ENCODE measurements at places on chromosomes 1 and 21.

DNA sequence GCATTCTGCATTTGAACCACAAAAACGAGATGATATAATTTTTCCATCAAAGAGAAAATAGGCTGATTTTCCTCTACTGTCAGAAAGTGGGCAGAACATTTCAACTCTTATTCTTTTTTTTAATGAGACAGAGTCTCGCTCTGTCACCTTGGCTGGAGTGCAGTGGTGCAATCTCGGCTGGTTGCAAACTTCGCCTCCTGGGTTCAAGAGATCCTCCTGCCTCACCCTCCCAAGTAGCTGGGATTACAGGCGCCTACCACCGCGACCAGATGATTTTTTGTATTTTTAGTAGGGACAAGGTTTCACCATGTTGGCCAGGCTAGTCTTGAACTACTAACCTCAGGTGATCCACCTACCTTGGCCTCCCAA lies 11.6 kb downstream of the DSTYK start:
- no peak for DNase-seq

GRCh38 chr1:37656881-37657280 lies 22.2 kb upstream of the RSPO1 start:
- DNase-seq = no peak

GRCh38 chr1:220498188-220498587 lies 29.7 kb upstream of the MARK1 start:
- no peak for DNase-seq

DNA sequence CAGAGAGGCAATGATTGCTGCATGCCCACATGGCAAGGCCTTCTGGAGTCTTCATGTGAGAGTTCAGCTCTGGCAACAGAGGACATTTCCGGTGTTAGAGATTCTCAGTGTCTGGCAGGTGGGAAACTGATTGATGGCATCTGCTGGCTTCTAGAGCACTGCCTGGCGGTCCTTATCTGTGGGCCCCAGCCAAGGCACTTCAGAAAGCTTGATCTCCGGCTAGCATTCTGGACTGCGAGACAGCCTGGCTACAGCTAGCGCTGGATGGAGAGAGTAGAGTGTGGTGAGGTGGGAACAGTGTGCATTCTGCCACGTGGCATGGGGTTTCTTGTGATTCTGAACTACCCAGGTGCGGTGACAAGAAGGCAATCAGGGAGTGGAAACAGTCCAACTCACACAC lies 9.4 kb downstream of the ZNF678 start:
- DNase-seq = no peak

DNA sequence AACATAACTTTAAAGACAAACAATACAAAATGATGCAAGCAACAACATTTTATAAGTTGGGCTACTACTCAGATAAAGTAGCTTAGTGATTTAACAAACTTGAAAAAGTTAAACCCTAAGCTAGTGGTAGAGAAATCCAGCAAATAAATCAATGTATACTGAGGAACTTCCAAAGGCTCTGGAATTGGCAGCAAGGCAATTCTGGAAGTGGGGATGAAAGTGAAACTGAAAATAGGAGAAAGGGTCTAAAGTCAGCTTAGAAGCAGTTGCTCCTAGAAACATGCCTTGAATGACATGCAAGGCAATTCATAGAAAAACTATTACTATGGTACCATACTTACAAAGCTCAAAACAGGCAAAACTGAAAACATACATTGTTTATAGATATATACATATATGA lies 90.0 kb upstream of the CAMK1G start:
- no peak for DNase-seq

DNA sequence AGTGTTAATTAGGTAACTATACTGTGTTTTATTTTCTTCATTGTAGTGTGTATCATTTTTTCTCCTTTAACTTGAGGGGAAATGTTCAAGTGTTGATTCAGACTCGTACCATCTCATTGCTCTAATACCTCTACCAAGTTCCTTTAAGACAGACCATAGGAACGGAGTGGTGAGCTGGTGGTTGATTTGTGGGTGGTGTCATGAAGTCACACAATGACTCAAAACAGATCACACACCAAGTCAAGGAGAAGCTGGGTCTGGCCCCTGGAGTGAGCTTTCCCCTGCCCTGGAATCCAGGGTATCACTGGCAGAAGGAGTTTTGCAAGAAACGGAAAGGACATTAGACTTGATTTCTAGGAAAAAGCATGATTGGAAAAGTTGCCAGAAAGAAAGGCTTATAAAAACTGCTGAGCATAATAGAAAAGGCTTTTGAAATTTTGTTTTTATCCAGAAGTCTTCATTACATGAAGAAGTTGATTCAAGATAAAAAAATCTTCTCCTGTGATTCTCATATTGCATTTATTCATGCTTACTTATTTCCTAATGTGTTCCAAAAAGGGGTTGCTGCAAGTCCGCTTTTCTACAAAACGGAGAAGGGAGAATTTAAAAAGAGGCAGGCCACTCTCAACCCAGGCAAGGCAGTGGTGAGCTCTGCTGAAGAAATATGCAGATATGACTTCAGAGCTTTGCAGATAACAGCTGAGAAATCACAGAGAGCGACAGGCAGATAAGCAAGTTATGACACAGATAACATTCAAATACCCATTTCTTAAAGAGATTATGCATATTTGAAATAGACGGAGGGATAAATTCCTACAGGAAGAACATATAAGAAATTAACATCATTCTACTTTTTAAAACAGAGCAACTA lies 79.7 kb downstream of the TBX19 start:
- DNase-seq = no peak

- DNase-seq = no peak
These were observed 128.0 kb downstream of the USP25 start for GRCh38 chr21:15857740-15858139.

GRCh38 chr1:227891223-227891954 lies 56.3 kb downstream of the WNT9A start:
- peak; percentile 58 for DNase-seq

- no peak for DNase-seq
These were observed 396.0 kb downstream of the LRRIQ3 start for GRCh38 chr1:73801912-73802429.

- DNase-seq = no peak
These were observed 24.4 kb upstream of the NDC1 start for GRCh38 chr1:53862507-53862906.

GRCh38 chr1:33094971-33095604 lies 14.1 kb downstream of the AZIN2 start:
- no peak for DNase-seq

DNA sequence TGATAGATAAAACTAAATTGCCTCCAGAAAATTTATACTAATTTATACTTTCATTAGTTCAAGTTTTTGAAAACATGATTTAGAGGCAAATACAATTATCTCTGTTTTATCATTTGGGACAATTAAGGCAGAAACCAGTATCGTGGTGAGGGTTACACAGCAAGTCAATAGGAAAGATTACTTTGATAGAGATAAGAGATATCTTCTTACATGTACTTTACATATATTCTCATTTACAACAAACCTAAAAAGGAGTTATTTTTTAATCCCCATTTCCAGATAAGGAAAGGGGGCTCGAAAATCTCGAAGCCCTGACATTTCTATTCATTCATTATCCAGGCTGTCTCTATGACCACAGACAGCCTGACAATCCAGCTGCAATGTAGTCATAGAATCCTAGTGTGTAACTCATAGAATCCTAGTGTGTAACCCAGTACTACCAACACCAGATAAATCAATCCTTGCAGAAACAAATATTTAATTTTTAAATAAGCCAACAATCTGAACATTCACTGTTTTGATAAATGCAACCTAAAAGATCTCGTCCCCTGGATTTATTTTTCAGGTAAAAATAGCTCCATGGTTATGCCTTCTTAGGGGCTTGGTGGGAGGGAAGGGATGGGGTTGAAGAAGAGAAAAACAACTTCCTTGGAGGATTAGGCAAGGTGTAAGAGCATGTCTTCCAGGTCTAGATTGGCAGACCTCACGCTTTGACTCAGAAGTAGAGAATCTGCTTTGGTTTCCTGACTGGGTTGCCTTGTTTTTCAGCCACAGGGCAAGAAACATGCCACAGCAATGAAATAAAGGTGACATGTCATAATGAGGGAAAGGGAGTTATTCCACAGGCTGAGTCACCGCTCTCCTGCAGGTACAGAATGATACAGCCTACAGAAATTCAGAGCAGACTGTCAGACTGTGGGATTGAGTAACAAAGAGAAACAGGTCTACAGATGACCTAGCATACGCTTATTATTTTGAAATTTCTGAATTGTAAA lies 45.6 kb downstream of the IRF2BP2 start:
- DNase-seq = no peak

- DNase-seq = no peak
These were observed 202.5 kb downstream of the C1orf94 start for GRCh38 chr1:34378968-34379856.

DNA sequence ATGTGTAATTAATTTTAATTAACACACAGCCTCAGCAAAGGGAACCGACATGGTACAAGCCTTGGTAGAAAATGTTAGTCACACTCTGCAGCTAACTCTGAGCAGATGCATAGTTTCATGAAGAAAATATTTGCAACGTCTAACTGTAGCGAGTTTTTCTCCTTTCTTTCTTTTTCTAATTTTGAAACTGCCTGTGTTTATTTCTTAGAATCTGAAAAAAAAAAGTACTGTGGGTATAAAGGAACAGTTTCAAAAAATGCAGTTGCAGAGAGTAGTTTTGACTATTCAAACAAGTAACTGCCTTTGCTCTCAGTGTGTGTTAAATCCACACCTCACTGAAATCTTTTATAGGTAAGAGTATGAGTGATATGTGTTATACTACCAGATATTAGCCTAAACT lies 149.9 kb upstream of the C1orf105 start:
- no peak for DNase-seq

- DNase-seq = no peak
These were observed 197.8 kb downstream of the FOXD2 start for GRCh38 chr1:47635597-47635996.

- DNase-seq = no peak
These were observed 5.7 kb downstream of the ZBTB40 start for GRCh38 chr1:22457345-22457744.

- DNase-seq = no peak
These were observed 8.7 kb upstream of the TNFRSF14 start for GRCh38 chr1:2547210-2548067.

DNA sequence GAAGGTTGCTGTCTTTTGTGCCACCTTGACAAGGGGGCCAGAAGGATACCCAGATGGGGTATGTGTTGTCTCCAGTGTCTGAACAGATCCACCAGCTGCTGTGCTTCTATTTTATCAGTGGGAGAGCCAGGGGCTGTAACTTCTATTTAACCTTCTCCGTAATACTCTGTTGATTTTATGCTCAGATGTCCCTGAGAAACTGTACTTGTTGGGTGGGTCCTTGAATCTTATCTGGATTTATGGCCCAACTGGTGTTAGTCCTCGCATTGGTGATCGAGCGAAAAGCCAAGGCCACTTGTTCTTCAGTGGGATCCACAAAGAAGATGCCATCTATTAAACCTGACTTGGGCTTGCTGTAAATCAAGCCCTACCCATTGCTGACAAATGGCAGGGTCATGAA lies 56.4 kb downstream of the ST6GALNAC3 start:
- DNase-seq = no peak

- no peak for DNase-seq
These were observed 195.6 kb upstream of the ZRANB2 start for GRCh38 chr1:71276466-71276865.

- DNase-seq = no peak
These were observed 39.4 kb upstream of the SPOCD1 start for GRCh38 chr1:31855038-31855845.

DNA sequence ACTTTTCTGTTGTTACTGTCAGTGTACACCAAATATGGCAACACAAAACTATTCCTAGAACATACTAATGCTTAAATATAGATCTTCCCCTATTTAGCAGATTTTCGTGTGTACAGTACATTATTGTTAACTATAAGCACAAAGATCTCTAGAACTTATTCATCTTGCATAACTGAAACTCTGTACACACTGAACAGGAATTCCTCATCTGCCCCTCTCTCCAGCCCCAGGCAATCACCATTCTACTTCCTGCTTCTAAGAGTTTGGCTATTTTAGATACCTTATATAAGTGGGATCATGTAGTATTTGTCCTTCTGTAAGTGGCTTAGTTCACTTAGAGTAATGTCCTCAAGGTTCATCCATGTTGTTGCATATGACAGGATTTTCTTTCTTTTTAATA lies 4.5 kb upstream of the RGL1 start:
- no peak for DNase-seq

DNA sequence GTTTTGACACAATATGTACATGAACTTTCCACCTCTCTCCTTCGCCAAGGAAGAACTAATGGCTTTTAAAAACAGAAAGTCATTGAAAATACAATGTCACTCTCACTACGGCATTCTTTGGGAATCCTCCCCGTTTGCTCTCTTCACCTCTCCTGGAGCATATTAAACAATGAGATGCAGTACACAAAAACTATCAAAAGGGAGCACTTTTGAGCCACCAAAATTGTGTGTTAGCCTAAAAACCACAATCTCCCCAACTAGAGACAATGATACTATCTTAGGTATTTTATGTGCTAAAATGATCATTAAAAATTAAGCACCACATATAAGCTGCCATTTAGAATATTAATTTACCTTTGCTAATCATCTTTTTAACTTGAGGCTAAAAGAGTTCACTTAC lies 425.5 kb downstream of the KCTD3 start:
- no peak for DNase-seq

- no peak for DNase-seq
These were observed 70.4 kb upstream of the ANGPTL1 start for GRCh38 chr1:178941261-178941689.

DNA sequence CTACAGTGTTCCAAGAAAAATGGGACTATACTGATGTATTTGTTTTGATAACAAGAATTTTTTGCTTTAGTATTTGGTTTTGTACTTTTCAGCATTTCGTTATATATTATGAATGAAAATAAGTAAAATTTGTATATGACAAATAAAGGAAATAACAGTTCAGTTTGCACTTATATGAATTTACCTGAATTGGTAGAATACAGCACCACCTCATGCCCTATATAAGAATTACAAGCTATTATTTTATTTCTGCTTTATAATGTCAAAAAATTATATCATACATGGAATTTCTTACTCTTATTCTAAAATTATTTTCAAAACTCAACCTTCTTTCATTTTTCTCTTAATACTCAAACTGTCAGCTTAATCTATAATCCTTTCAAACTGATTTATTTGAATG lies 14.6 kb downstream of the EFCAB7 start:
- no peak for DNase-seq

DNA sequence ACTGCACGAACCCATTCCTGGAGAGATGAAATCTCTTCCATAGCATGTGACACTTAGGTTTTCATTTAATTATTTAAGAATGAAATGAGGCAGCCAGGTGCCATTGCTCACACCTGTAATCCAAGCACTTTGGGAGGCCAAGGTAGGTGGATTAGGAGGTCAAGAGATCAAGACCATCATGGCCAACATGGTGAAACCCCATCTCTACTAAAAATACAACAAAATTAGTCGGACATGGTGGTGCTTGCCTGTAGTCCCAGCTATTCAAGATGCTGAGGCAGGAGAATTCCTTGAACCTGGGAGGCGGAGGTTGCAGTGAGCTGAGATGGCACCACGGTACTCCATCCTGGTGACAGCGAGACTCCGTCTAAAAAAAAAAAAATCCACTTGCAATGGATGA lies 17.8 kb downstream of the L1TD1 start:
- no peak for DNase-seq

- DNase-seq = peak; percentile 94
These were observed 132.9 kb upstream of the DPYD start for GRCh38 chr1:98053471-98054366.

- no peak for DNase-seq
These were observed 50.4 kb downstream of the MIGA1 start for GRCh38 chr1:77829851-77830250.

- no peak for DNase-seq
These were observed 210.3 kb downstream of the URB2 start for GRCh38 chr1:229836324-229836723.

Measured in chondrocyte (in vitro differentiated cells).